MCF 10A (cell line): ENCODE measurements at places on chromosomes 5 and 9. TPM values are rescaled to one million over a fixed set of nuclear protein-coding genes. Genes with fewer than 3 reads are reported as not detected.

GRCh38 chr9:90916147-90916734 lies 114.6 kb downstream of the SYK start:
- H3K4me3 ChIP-seq = no peak overlapping the region
- peak; percentile 21 for DNase-seq
- peaks cover 30% of the 10 kb centered on the region for H3K4me1 ChIP-seq
- no peaks in the 10 kb centered on the region for H3K27me3 ChIP-seq
- H3K36me3 ChIP-seq = no peaks in the 10 kb centered on the region

DNA sequence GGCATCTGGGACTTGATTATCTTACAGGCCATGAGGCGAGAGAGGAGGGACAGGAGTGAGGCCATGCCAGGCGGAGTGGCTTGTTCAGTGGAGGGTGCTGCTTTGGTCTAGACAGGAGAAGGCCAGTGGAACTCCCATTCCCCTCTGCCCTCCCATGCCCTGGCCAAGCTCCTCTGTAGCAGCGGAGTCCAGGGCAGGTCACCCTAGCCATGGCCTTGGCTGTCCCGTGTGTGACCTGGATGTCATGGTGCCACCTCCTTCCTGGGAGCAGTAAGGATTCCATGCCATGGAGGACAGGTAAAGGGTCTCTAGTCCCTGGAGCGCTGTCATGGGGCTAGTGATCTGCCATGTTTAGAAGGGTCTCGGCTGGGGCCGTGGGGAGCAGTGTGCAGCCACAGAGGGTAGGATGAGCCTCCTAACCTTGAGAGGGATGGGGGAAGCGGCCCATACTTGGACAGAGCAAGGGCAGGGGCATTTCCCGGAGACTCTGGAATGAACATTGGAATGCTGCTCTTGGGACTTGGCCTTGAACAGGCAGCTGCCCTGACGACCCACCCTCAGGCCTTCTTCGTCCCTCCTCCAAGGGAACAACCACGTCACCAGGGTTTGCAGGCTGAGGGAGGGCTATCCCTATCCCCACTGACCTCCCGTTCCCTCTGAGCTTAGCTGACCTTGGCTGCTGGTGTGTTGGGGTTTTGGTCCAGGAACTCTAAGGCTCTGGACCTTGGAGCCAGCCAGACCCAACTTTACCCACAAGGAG lies 100.4 kb downstream of the DAB2IP start:
- no peak for DNase-seq
- no peak overlapping the region for H3K4me3 ChIP-seq
- no peaks in the 10 kb centered on the region for H3K27me3 ChIP-seq
- H3K36me3 ChIP-seq = peaks cover 20% of the 10 kb centered on the region

DNA sequence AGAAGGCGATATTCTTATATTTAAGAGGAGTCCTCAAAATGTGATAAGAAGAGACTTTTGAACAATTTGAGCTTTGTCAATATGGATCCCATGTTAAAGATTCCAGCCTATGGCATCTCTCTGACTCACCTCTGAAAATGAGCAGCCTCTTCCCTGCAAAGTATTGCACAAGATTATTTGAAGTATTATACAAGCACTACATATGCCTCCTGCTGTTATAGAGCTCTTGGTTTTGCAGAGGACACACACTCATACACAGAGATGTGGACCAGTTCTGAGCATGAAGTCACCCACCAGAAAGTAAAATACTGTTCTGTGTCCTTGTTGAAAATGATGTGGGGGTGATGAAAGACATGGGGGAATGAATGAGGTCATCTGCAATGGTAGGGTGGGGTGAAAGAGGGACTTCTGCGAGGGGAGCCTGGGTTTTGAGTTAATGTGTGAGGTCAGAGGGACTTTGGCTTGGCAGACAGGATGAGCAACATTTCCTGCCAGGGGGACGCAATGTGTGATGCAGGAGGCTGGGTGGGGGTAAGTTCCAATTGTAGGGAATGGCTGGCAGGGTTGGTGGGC lies 25.8 kb downstream of the FBXL7 start:
- H3K4me1 ChIP-seq = peaks cover 6% of the 10 kb centered on the region
- H3K4me3 ChIP-seq = no peak overlapping the region
- H3K36me3 ChIP-seq = no peaks in the 10 kb centered on the region
- H3K27ac ChIP-seq = no peak overlapping the region
- DNase-seq = peak; percentile 6
- peaks cover 11% of the 10 kb centered on the region for H3K27me3 ChIP-seq

DNA sequence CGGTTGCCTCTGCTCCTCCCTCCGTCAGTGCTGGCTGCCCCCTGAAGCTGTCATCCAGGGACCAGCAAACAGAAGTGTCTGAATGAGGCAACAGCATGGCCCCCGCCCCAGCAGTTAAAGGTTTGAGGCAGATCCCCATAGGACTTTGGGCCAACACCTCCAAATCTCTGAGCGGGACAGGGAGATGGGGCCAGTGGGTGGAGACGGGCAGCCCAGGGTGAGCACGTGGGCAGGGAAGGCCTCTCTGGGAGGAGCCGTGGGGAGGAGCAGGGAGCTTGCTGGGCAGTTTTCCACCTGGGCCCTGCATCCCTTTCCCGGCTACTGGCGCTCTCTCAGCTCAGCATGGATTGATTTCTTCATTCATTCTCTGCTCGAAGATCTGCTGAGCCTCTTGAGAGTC lies 39.1 kb upstream of the NOTCH1 start:
- no peaks in the 10 kb centered on the region for H3K36me3 ChIP-seq
- H3K27me3 ChIP-seq = peaks cover 3% of the 10 kb centered on the region
- peaks cover 1% of the 10 kb centered on the region for H3K4me1 ChIP-seq
- no peak for DNase-seq

- peak within 1 kb of the TSS; percentile 94 for H3K27ac ChIP-seq
- peaks cover 15% of the 10 kb centered on the region for H3K4me1 ChIP-seq
- H3K4me3 ChIP-seq = peak within 1 kb of the TSS; percentile 80
- no peaks in the 10 kb centered on the region for H3K27me3 ChIP-seq
- H3K36me3 ChIP-seq = peaks cover 9% of the 10 kb centered on the region
Observed at GRCh38 chr5:40841068-40841805, at the start of gene CARD6. TSS of gene CARD6 (plus strand) at chr5:40841367. CDS start at chr5:40841383, 16 bp downstream.

DNA sequence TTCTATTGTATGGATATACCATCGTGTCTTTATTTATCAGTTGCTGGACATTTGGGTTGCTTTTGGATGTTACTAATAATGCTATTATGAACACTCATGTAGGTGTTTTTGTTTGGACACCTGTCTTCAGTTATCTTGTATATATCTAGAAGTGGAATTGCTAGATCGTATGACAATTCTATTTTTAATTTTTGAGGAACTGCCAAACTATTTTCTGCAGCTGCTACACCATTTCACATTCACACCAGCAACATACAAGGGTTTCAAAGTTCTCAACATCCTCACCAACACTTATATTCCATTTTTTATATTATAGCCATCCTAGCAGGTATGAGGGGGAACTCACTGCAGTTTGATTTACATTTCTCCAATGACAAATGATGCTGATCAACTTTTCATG lies 324.6 kb downstream of the CAAP1 start:
- no peak for DNase-seq
- no peaks in the 10 kb centered on the region for H3K4me1 ChIP-seq
- H3K27me3 ChIP-seq = no peaks in the 10 kb centered on the region
- H3K36me3 ChIP-seq = no peaks in the 10 kb centered on the region
- no peak overlapping the region for H3K27ac ChIP-seq

- H3K4me1 ChIP-seq = peaks cover 42% of the 10 kb centered on the region
- peak overlapping the region; percentile 95 for H3K27ac ChIP-seq
- peak; percentile 33 for DNase-seq
- H3K36me3 ChIP-seq = peaks cover 34% of the 10 kb centered on the region
- H3K27me3 ChIP-seq = no peaks in the 10 kb centered on the region
Observed at GRCh38 chr5:154858972-154859871, 795 bp downstream of the CNOT8 start.

DNA sequence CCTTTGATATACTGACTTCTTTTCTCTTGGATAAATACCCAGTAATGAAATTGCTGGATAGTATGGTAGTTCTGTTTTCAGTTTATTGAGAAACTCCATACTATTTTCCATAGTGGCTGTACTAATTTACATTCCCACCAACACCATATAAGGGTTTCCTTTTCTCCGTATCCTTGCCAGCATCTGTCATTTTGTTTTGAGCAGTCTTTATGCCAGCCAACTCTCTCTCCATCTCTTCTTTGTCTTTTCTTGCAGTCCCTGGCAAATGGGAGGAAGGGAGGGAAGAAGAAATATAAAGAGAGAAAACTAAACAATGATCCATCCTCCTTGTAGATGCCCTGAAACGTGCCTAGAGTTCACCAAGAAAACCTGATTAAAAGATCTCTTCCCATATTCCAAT lies 9.6 kb upstream of the VLDLR start:
- no peak overlapping the region for H3K27ac ChIP-seq
- H3K4me1 ChIP-seq = no peaks in the 10 kb centered on the region
- no peaks in the 10 kb centered on the region for H3K36me3 ChIP-seq
- no peak for DNase-seq
- no peak overlapping the region for H3K4me3 ChIP-seq

DNA sequence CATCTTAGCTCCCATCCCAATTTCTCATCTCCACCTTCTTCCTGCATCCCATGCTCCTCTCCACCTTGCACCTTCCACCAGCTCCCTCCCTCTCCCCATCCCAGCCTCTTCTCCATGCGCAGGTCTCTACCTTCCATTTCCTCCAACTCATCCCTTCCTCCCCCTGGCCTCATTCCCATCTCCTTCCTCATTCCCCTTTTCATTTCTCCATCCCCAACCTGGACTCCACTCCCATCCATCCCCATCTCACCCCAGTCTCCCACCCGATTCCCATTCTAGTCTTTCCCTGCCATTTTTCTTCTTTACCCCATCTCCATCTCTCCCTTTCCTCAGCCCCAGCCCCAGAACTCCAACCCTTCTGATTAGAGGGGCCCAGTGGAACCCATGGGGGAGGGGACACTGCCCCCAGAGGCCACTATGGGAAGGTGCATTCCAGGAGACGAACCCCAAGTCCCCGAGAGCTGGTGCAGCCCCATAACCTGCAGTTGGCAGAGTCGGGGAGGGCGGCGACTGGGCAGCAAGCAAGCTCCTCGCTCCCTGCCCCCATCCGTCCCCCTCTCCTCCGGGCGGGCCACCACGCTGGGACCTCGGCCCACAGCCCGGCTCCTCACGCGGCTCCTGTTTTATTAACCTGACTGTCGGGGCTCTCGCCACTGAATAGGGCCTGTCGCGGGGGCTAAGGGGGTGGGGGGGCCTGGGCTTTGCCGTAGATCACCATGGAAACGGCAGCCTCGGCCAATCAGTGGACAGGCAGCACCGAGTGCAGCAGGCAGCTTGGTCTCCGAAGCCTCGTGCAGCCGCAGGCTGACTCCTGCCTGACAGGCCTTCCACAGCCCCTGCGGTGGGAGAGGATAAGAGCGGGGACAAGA lies 66.7 kb downstream of the PCDH1 start:
- no peaks in the 10 kb centered on the region for H3K4me1 ChIP-seq
- H3K27ac ChIP-seq = no peak overlapping the region
- peak; percentile 32 for DNase-seq
- peaks cover 31% of the 10 kb centered on the region for H3K27me3 ChIP-seq
- no peaks in the 10 kb centered on the region for H3K36me3 ChIP-seq
- H3K4me3 ChIP-seq = no peak overlapping the region

GRCh38 chr5:111627862-111628261 lies 115.5 kb upstream of the STARD4 start:
- H3K27me3 ChIP-seq = no peaks in the 10 kb centered on the region
- H3K36me3 ChIP-seq = no peaks in the 10 kb centered on the region
- no peak overlapping the region for H3K27ac ChIP-seq
- peaks cover 6% of the 10 kb centered on the region for H3K4me1 ChIP-seq

DNA sequence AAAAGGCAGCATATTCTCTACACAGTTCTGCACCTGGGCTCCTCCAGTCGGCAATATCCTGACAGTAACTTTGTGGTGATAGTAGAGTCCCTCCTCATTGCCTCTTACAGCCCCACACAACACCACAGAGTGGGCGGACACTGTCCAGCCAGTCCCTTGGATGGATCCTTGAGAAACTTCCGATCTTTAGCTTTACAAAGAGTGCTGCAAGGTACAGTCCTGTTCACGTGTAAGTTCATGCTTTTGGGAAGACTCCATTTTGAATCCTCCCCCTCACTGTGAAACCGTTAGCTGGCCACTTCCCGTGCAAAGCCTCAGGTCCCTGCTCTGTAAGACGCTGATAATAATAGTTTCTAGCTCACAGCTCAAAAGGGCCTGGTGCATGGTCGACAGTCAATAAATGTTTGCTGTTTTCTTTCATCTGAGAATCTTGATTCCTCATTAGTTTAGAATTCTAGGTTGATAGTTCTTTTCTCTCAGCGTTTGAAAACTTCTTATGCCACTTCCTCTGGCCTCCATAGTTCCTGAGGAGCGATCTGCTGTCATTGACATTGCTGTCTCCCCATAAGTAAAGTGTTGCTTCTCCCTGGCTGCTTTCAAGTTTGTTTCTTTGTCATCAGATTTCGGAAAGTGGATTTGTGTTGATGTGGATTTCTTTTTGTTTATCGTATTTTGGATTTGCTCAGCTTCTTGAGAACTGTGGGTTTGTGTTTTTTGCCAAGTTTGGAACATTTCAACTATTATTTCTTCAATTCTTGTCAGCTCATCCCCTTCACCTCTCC lies 82.9 kb downstream of the COL23A1 start:
- H3K4me3 ChIP-seq = no peak overlapping the region
- no peaks in the 10 kb centered on the region for H3K4me1 ChIP-seq
- H3K36me3 ChIP-seq = no peaks in the 10 kb centered on the region
- peaks cover 12% of the 10 kb centered on the region for H3K27me3 ChIP-seq
- H3K27ac ChIP-seq = no peak overlapping the region

- H3K4me1 ChIP-seq = peaks cover 7% of the 10 kb centered on the region
- no peaks in the 10 kb centered on the region for H3K36me3 ChIP-seq
- DNase-seq = no peak
Observed at GRCh38 chr5:54275361-54275760, 35.0 kb downstream of the ARL15 start.

Gene PTGES
- 74.0 and 96.6 TPM in 2 replicates for total RNA-seq

Gene TIMD4
- not detected in 2 replicates for total RNA-seq

Gene IL6ST
- 108 and 115 TPM in 2 replicates for total RNA-seq

Gene SLC28A3
- 0.47 and 0.77 TPM in 2 replicates for total RNA-seq

Gene GHR
- 1.8 and 1.9 TPM in 2 replicates for total RNA-seq

Gene HTR1A
- not detected in 2 replicates for total RNA-seq

Gene KIF12
- total RNA-seq = not detected in 2 replicates

Gene ZNF879
- 1.3 and 1.8 TPM in 2 replicates for total RNA-seq

Gene TLX3
- not detected in 2 replicates for total RNA-seq

Gene FOXI1
- not detected in 2 replicates for total RNA-seq

Gene PCDHGA3
- 0.07 and 0.25 TPM in 2 replicates for total RNA-seq

Gene CER1
- total RNA-seq = not detected in 2 replicates
